ENCODE measurements at places on chromosomes 11 and 22.

GRCh38 chr11:105937331-105937730, 84.7 kb downstream of the MSANTD4 start:
- no peak for DNase-seq

DNA sequence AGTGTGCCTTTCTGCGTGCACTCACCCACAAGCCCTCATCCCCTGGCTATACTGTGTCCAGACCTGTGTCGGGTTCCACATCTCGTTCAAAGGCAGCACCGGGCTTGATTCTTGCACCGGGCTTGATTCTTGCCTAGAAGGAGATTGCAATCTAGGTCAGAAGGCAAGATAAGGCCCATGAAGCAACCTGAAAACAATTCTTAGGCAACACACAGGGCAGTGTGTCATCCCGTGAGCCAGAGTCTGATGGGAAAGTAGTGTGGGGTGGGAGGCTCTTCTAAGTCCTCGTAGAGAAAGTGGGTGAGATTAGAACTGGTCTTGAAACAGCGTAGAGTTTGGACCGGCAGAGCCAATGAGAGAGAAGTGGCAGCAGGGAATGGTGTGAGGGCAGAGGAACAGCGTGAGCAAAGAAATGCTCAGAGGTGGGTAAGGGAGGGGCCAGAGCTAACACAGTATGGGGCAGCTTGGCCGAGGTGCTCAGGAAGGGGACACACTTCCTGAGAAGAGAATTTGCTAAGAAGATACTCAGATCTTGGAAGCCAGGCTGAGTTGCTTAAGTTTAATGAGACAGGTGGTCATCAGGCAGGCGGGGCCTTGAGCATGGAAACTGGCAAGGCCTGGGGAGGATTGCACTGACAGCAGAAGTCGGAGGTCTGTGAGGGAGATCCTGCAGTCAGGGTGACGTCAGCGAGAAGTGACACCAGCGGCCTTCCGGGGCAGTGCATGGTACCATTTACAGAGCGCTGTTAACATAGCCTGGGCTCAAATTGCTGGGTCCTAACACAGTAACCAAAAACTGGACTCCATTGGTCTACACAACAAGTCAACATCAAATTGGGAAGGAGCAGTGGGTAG, 40.7 kb upstream of the DKK3 start:
- no peak for DNase-seq

- DNase-seq: no peak
Observed at GRCh38 chr22:49954354-49954753, 6.2 kb upstream of the PIM3 start.

DNA sequence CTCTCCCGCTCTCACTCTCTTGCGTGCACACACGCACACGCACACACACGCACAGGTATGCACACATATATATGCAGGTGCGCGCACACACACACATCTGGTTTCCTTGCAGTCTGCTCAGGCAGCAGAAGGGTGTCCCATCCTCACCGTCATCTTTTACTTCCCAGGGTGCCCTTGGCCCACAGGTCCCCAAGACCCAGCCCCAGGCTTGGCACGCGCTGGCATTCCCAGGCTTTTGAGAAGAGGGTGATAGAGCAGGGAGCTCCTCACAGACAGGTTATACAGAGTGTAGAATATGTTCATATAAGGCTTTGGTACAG, 52.0 kb upstream of the SPATA19 start:
- peak; percentile 3 for DNase-seq

DNA sequence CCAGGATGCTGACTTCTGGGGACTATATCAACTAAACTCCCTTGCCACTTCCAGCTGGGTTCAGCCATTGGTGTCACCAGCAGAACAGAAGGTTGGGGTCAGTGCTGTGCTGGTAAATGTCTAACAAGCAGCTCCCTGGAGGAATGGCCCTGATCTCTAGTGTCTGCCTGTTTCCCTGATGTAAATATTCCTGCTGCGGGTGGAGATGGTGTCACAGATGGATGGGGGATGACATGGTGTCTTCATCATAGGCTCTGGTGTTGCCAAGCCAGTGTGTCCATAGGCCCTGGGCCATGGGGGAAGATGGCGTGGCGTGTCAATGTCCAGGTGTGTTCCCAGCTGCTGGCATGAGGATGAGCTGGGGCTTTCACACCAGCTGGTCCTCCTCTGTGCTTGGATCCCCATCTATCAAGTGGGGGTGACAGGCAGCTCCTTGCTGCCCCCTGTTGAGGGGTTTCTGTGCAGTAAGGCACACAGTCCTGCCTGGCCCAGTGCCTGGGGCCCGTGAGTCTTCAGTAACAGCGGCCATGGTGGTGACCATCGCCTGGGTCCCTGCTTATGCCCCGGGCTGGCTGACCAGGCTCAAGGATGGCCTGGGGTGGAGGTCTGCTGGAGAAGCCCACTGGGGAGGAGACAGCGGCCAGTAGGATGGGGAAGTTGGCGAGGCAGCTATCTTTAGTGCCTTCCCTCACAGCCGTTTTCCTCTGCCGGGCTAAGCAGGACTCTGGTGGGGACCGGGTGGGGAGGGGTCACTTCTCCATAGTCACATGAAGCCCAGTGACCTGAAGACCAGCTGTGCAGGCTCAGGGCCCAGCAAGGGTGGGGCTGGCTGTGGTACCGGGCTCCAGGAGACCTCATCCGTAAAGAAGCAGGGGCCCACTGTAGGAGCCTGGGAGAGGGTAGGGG, 12.7 kb downstream of the RPL3 start:
- DNase-seq: peak; percentile 39

GRCh38 chr11:31943056-31943780, 132.1 kb upstream of the PAX6 start:
- DNase-seq: no peak

DNA sequence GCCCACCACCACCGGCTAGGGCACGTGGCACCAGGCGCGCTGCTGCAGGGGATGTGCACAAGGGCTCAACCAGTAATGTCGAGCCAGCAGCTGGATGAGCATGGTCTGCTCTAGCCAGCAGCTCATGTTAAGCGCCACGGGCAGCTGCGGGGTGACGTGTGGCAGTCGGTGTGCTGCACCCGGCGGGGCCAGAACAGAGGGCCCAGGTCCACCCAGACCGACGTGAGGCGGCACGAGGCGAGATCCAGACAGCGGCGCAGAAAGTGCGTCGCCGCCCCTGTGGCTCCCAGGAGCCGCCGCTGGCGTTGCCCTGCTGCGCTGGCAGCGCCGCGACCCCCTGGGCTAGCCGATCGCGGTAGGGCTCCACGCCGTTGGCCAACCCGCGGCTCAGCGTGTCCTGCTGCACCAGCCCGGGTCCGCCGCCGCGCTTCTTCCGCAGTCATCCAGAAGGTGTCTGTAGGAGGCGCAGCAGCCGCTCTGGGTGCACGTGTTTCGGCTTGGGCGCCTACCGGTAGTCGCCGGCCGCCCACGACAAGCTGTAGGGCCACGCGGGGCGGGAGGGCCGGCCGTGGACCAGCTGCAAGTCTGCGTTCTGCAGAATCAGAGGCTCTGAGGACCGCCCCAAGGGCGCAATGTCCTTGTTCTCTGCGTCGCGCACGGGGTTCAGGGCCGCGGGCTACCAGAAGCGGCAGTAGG, 4.6 kb upstream of the GALR3 start:
- peak; percentile 47 for DNase-seq
